ENCODE measurements at places on chromosomes 3 and 15.

- DNase-seq, result no peak
Observed at GRCh38 chr15:33852570-33852969, 115.7 kb upstream of the CHRM5 start.

DNA sequence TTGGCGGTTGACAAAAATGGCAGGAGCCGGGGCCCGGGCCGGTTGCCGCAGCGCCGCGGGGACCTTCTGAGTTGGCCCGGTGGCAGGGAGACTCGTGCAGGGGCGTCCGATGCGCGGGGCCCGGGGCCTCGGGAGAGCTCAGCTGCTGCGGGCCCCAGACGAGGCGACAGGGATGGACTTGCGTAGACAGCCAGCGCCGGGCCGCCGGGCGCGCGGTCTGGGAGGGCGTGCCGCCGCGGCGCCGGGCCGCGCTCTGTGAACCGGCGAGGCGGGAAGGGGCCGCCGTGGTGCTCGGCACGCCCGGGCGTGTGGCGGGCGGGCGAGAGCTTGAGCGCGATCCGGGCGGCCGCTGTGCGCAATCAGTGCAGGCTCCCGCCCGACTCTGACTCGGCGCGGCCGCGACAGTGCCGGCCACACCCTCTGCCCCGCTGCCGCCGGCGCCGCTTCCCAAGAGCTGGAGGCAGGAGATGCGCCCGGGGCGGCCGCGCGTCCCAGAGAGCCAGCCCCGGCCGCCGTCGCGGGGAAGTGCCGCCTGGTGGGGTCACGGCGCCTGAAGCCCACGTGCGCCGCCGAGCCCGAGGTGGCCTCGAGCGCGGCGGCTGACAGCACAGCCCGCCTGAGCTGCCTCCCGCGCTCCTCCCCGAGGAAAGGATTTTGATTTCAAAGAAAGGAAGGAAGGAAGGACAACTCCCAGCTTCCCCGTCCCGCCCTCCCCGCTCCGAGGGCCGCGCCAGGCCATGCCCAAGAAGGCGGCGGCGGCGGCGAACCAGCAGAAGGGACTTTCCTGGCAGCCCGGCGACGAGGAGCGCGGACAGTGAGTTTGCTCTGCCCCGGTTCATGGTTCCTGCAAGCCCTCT is 657 bp downstream of the TLNRD1 start:
- peak; percentile 37 for DNase-seq

DNA sequence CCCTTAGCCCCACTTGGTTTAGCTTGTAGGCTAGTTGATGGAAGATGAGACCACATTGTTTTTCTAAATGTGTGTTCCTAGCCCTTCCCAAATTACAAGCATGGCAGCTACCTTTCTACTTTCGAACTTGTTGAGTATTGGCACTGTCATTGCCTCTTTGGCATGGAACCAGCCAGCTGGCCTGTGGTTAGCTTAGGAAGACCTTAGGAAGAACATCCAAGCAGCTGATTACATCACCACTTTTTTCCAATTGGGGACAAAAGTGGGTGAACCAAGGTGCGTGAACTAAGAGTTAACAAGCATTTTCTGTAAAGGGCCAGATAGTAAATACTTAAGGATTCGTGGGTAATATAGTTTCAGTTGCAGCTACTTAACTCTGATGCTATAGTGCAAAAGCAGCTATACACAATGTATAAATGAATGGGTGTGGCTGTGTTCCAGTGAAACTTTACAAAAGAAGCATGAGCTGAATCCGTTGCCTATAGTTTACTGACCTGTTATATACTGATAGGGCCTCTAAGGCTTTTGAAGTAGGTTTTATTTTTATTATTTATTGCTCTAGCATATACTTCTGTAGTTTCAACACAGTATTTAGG is 8.5 kb downstream of the KLHL18 start:
- no peak for DNase-seq

- DNase-seq, result no peak
Observed at GRCh38 chr3:120512655-120513054, 61.9 kb upstream of the FSTL1 start.

GRCh38 chr3:65523878-65524277 is 514.8 kb downstream of the MAGI1 start:
- no peak for DNase-seq

GRCh38 chr15:51697163-51697562 is 15.9 kb downstream of the SCG3 start:
- no peak for DNase-seq
